Activated CD4-positive, alpha-beta T cell treated with anti-CD3 and anti-CD28 coated beads, Interleukin-2, amount 10 ng/mL, durations not matched to agents 24 days and 14 days (primary cell): ENCODE measurements at places on chromosomes 2 and 18. TPM values are rescaled to one million over a fixed set of nuclear protein-coding genes. Genes with fewer than 3 reads are reported as not detected.

- no peak overlapping the region for H3K27ac ChIP-seq
- no peak for DNase-seq
- H3K4me1 ChIP-seq, result no peaks in the 10 kb centered on the region
- no peak overlapping the region for H3K4me3 ChIP-seq
- H3K36me3 ChIP-seq, result no peaks in the 10 kb centered on the region
These were observed 127.9 kb downstream of the PIEZO2 start for GRCh38 chr18:11021477-11021876.

GRCh38 chr2:144671695-144672455 lies 152.0 kb upstream of the ZEB2 start:
- DNase-seq, result no peak
- no peak overlapping the region for H3K27ac ChIP-seq
- no peak overlapping the region for H3K4me3 ChIP-seq
- no peaks in the 10 kb centered on the region for H3K4me1 ChIP-seq

DNA sequence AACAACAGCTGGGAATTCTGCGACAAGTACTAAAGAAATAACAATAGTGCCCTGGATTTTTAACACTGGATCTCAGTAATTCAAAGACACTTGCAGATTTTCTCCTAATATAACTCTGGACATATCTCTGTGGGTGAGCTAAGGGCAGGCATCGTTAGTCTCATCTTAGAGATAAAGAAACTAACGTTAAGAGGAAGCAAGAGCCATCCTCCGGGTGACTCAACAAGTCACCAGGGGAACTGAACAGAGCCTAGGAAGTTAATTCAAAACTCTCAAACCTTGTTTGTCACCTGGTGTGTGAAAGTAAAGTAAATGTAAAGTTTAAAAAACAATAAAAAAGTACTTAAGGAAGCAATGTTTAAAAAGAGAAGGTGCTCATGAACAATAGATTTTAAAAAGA lies 41.6 kb upstream of the NRP2 start:
- peaks cover 28% of the 10 kb centered on the region for H3K4me1 ChIP-seq
- no peak overlapping the region for H3K27ac ChIP-seq
- no peaks in the 10 kb centered on the region for H3K36me3 ChIP-seq
- peaks cover 5% of the 10 kb centered on the region for H3K27me3 ChIP-seq

DNA sequence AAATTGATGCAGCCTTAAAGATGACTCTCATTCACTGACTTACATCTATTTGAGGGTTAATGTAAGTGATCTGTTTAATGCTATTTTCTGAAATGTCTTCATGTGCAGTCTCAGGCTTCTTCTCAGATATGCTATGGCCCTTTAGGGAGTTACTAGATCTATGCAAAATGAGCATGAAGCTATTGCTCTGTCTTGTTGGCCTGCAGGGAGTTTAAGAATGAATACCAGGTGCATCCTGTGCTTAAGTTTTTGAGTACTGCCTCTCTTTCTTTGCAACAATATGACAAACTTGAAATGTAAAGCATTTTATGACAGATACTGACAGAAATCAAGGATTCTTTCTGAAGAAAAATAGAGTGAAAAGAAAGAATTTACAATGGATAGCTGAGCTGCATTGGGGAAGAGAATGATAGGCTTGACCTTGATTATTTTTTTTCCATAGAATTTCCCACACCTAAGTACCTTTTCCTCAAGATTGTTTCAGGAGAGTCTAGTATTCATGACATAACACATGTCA lies 1058.3 kb upstream of the TMEFF2 start:
- H3K27me3 ChIP-seq, result no peaks in the 10 kb centered on the region
- H3K4me1 ChIP-seq, result no peaks in the 10 kb centered on the region
- H3K27ac ChIP-seq, result no peak overlapping the region
- no peaks in the 10 kb centered on the region for H3K36me3 ChIP-seq

- no peak overlapping the region for H3K27ac ChIP-seq
- no peak for DNase-seq
- no peak overlapping the region for H3K4me3 ChIP-seq
- no peaks in the 10 kb centered on the region for H3K36me3 ChIP-seq
These were observed 54.0 kb downstream of the HRH4 start for GRCh38 chr18:24514439-24514838.

GRCh38 chr2:224776795-224777558 lies 60.8 kb upstream of the CCDC195 start:
- no peak overlapping the region for H3K4me3 ChIP-seq
- no peaks in the 10 kb centered on the region for H3K27me3 ChIP-seq
- peaks cover 53% of the 10 kb centered on the region for H3K36me3 ChIP-seq
- peaks cover 5% of the 10 kb centered on the region for H3K4me1 ChIP-seq
- H3K27ac ChIP-seq, result no peak overlapping the region
- DNase-seq, result no peak

DNA sequence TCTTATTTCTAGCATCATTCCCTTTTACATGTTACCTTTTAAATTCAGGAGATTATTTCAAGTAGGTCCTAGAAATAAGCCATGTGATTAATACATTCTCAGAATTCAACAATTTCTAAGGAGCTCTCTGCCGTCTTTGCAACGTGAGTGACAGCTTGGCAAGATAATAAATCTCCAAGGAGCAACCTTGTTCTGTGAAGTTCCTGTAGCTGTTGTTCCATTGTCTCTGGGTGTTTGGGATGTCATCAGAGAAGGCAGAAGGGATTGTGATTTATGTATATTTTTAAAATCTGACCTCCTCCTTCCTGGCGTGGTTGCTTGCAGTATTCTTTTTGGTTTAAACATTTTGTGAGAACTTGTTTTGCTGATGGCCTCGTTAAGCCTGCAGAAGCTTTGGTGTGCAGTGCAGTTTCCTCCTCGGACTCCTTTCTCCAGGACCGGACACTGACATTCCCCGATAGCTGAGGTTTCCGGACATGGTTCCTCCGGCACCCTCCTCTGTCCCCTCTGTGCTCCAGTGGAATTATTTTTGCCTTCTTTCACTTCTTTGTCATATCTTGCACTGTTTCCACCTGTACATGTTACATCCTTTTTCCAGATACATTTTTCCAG lies 33.7 kb downstream of the RAMP1 start:
- H3K27me3 ChIP-seq, result no peaks in the 10 kb centered on the region
- no peaks in the 10 kb centered on the region for H3K36me3 ChIP-seq
- H3K4me3 ChIP-seq, result no peak overlapping the region
- H3K27ac ChIP-seq, result no peak overlapping the region

PPM1G gene
- total RNA-seq, result 165 and 167 TPM in 2 replicates

- no peak overlapping the region for H3K27ac ChIP-seq
- no peaks in the 10 kb centered on the region for H3K4me1 ChIP-seq
- no peaks in the 10 kb centered on the region for H3K36me3 ChIP-seq
- H3K27me3 ChIP-seq, result no peaks in the 10 kb centered on the region
- DNase-seq, result no peak
These were observed 34.2 kb upstream of the NPAS2 start for GRCh38 chr2:100785626-100786296.

- H3K4me3 ChIP-seq, result no peak overlapping the region
- DNase-seq, result no peak
These were observed 204.2 kb downstream of the MBD2 start for GRCh38 chr18:54020156-54020745.

GRCh38 chr2:119234021-119235019 lies 10.7 kb downstream of the STEAP3 start:
- H3K4me1 ChIP-seq, result no peaks in the 10 kb centered on the region
- H3K27ac ChIP-seq, result no peak overlapping the region
- no peaks in the 10 kb centered on the region for H3K36me3 ChIP-seq
- no peak overlapping the region for H3K4me3 ChIP-seq

DNA sequence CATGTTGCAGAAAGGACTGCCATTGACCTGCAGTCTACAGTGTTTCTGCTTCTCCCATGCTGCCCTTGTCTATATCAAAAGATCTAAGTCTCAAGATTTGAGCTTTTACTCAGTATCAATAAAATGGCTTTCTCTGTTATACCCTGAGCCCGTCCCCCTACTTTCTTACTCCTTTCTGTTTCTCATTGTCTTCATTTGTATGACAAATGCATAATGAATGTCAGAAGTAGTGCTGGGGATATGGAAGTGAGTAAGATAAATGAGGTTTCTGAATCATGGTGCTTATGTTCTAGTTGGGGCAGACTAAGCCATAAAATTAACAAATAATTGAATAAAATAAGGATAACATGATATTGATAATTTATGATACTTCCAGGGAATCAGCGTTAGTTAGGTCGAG lies 128.6 kb downstream of the PARD3B start:
- no peaks in the 10 kb centered on the region for H3K36me3 ChIP-seq
- H3K4me3 ChIP-seq, result no peak overlapping the region
- H3K4me1 ChIP-seq, result no peaks in the 10 kb centered on the region
- no peak overlapping the region for H3K27ac ChIP-seq
- peaks cover 12% of the 10 kb centered on the region for H3K27me3 ChIP-seq
- DNase-seq, result no peak

GRCh38 chr2:27724191-27724590 lies 47.3 kb upstream of the MRPL33 start:
- DNase-seq, result no peak
- H3K4me1 ChIP-seq, result peaks cover 39% of the 10 kb centered on the region
- H3K27ac ChIP-seq, result no peak overlapping the region

DNA sequence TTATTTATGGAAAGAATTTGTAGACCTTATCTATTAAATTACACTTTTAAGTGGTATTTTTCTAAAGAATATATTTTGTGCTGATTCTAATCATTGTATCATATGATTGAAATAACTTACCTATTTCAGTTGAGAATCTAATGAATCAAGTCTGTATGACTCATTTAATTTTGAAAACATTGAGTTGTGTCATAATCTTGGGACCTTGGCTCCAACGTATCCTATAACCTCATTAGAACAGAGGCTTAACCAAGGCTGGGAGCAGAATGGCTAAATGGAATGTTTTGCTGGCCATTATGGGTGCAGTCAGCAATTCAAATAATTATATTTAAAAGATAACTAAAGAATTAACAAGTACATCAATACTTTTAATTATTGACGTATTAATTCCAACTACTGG lies 19.6 kb upstream of the GULP1 start:
- H3K36me3 ChIP-seq, result no peaks in the 10 kb centered on the region
- H3K27ac ChIP-seq, result no peak overlapping the region
- H3K27me3 ChIP-seq, result no peaks in the 10 kb centered on the region
- no peaks in the 10 kb centered on the region for H3K4me1 ChIP-seq

GRCh38 chr2:229196448-229196847 lies 74.6 kb downstream of the PID1 start:
- no peak overlapping the region for H3K27ac ChIP-seq
- no peaks in the 10 kb centered on the region for H3K27me3 ChIP-seq
- DNase-seq, result no peak
- H3K36me3 ChIP-seq, result no peaks in the 10 kb centered on the region
- no peaks in the 10 kb centered on the region for H3K4me1 ChIP-seq

DCC gene
- not detected in 2 replicates for total RNA-seq

DNA sequence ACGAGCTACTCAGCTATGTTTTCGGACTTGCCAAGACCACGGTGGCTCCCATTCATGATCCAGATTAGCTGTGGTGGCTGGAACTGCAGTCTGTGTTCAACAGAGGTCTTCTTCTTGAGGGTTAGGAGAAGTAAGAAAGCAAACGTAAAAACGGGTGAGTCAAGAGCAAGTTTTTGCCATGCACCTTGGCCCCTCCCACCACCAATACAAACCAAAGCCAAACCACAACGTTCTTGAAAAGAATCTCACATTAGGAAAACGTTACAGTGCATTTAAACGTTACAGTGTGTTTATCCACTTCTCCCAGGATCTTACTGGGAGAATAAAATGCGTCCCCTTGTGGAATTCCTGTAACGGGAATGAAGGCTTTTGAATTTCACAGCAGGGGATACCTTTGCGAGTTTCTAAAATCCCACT lies 725 bp downstream of the FBXO48 start:
- peak; percentile 87 for DNase-seq
- H3K27me3 ChIP-seq, result no peaks in the 10 kb centered on the region
- H3K27ac ChIP-seq, result peak overlapping the region; percentile 93

- no peaks in the 10 kb centered on the region for H3K36me3 ChIP-seq
- H3K4me3 ChIP-seq, result no peak overlapping the region
- no peak overlapping the region for H3K27ac ChIP-seq
- no peaks in the 10 kb centered on the region for H3K4me1 ChIP-seq
- H3K27me3 ChIP-seq, result no peaks in the 10 kb centered on the region
These were observed 418.5 kb upstream of the MAP2 start for GRCh38 chr2:209005371-209005770.

GRCh38 chr2:204533629-204534370 lies 11.5 kb upstream of the PARD3B start:
- H3K27me3 ChIP-seq, result no peaks in the 10 kb centered on the region
- DNase-seq, result no peak
- no peaks in the 10 kb centered on the region for H3K36me3 ChIP-seq
- H3K27ac ChIP-seq, result no peak overlapping the region
- H3K4me3 ChIP-seq, result no peak overlapping the region
- H3K4me1 ChIP-seq, result no peaks in the 10 kb centered on the region

DNA sequence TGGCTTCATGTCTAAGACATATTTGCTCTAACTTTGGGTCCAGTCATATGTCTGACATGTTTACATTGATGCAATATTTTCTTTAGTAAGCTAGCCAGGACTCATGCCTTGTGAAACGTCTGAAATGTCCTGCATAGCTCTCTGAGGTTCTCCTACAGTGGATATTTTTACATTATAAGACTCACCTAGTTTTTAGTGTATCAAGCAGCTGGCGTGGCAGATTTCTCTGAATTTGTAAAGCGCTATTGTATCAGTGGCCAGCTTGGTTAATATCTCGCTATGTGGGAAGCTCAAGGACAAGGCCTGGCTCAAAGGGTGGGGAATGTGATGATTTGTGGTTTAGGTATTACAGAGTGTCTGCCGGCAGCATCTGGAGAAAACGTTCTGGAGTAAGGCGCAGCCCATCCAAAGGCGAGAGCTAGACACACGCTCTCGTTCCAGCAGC lies 164.3 kb downstream of the LTBP1 start:
- H3K27me3 ChIP-seq, result peaks cover 3% of the 10 kb centered on the region
- DNase-seq, result no peak
- H3K4me1 ChIP-seq, result no peaks in the 10 kb centered on the region
- H3K36me3 ChIP-seq, result no peaks in the 10 kb centered on the region

- no peak for DNase-seq
- no peak overlapping the region for H3K27ac ChIP-seq
- no peaks in the 10 kb centered on the region for H3K27me3 ChIP-seq
- no peak overlapping the region for H3K4me3 ChIP-seq
These were observed 21.8 kb upstream of the RGPD4 start for GRCh38 chr2:107804608-107805498.

GRCh38 chr2:53880756-53881155 lies 21.0 kb upstream of the GPR75 start:
- H3K4me1 ChIP-seq, result peaks cover 12% of the 10 kb centered on the region
- DNase-seq, result no peak
- H3K36me3 ChIP-seq, result peaks cover 49% of the 10 kb centered on the region
- no peaks in the 10 kb centered on the region for H3K27me3 ChIP-seq
- H3K27ac ChIP-seq, result no peak overlapping the region
- H3K4me3 ChIP-seq, result no peak overlapping the region
